Stimulated activated CD8-positive, alpha-beta memory T cell treated with anti-CD3 and anti-CD28 coated beads, Interleukin-4, amount 100 ng/mL, for 1 hour (primary cell): ENCODE measurements at places on chromosomes 2 and 18.

DNA sequence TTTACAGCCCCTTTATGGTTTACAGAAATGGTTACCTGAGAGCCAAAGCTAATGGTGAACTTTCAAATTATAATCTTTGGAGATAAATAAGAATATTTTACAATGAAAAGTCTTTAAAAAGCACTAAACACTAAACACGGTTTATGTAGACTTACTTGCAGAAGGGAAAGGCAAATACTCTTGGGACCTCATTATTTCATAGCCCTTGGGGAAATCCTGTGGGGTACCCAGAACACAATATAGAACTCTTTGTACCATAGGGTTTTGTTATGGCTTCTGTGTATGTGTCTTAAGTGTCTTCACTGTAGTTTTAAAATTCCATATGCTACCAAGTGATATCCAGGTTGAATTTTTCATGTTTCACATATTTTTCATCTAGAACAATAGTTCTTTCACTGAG, 90.6 kb downstream of the KCNH7 start:
- no peak for DNase-seq

- no peak for DNase-seq
Measured at GRCh38 chr18:79493801-79494211, 98.1 kb downstream of the NFATC1 start.

GRCh38 chr2:129929321-129930290, 49.9 kb upstream of the RAB6C start:
- no peak for DNase-seq

- DNase-seq: no peak
Measured at GRCh38 chr2:55052129-55053061, 2.1 kb upstream of the RTN4 start.

DNA sequence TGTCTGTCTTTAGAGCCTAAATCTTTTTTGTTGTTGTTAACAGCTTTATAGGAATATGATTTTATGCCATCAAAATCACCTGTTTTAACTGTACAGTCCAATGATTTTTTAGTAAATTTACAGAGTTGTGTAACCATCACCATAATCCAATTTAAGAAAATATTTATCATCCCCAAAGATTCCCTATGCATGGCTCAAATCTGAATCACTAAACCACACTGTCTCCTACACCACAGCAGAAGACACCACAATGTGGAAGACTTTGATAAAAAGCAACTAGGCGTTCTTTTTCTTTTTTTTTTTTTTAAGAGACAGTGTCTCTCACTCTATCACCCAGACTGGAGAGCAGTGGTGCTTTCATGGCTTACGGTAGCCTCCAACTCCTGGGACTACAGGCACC, 99.6 kb downstream of the TXNL1 start:
- DNase-seq: no peak

- DNase-seq: no peak
Measured at GRCh38 chr2:137525641-137526190, 438.6 kb upstream of the HNMT start.

GRCh38 chr2:191247381-191248057, 2.3 kb downstream of the MYO1B start:
- no peak for DNase-seq

GRCh38 chr2:227617316-227618230, at the start of gene SCYGR4:
Gene SCYGR4 (plus strand): TSS chr2:227617498. CDS start chr2:227617498, 0 bp downstream.
- no peak for DNase-seq

DNA sequence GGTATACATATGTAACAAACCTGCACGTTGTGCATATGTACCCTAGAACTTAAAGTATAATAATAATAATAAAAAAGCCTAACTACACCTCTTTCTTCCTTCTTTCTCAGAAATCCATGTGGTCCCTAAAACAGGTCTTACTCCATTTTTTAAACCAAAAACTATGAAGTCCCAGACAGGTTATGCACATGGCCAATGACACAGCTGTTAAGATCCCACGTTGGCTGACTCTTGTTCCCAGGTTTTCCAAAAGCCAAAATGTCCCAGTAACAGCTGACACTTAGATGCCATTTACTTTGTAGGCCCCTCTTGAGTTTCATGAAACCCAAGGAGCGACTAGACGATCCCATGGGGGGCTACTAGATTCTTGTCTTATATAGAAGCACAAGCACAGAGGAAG, 97.0 kb downstream of the KCNF1 start:
- no peak for DNase-seq
